GM06990 (cell line): ENCODE measurements at places on chromosomes 6 and 20.
A peak's percentile ranks its signal among the peaks of the same experiment; 100 is the strongest.

- no peak for DNase-seq
These were observed 261.1 kb upstream of the RGS17 start for GRCh38 chr6:153392156-153392555.

GRCh38 chr6:90266905-90267621 lies 29.6 kb downstream of the BACH2 start:
- DNase-seq, result no peak

DNA sequence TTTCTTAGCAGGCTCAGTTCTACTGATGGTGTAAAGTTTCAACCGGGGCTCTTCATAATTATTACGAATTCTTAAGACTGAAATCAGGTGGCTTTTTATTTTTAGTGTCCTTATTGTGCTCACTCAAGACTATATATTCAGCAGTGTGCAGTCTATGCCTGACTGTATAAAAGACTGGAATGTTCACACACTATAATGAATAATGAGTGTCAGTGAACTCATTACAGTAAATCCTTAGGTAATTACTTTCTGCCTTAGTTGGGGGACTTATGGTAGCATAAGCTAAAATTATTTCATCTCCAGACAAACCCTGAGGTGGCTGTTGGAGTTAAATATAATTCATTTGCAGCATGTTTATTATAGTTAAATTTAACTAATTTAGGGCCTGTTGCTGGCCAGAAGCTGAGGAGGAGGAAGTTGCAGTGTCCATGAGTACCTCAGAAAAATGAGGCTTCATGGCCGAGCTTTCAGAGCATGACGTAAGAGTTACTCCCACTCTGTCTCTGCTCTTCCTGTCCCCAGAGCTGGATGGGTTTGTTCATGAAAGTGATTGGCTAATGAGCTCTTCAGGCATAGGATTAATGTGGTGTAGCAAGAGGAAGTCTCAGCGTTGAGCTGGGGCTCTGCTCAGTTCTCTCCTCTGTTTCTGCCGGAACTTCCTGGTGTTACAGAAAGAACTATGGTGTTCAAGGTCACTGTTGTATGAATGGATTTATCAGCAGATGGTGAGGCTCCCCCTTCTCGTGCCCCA lies 335.7 kb downstream of the NRN1 start:
- peak; percentile 20 for DNase-seq

- DNase-seq, result no peak
These were observed 772 bp downstream of the HINT3 start for GRCh38 chr6:125957391-125957693.

GRCh38 chr20:18567739-18568091 lies 483 bp downstream of the SMIM26 start:
- DNase-seq, result no peak

GRCh38 chr6:93235775-93236174 lies 183.6 kb downstream of the EPHA7 start:
- DNase-seq, result no peak

- DNase-seq, result no peak
These were observed at the start of gene DAAM2 for GRCh38 chr6:39791850-39792539. DAAM2 (plus strand) TSS chr6:39792376; CDS start chr6:39856303, 63,927 bp downstream.

DNA sequence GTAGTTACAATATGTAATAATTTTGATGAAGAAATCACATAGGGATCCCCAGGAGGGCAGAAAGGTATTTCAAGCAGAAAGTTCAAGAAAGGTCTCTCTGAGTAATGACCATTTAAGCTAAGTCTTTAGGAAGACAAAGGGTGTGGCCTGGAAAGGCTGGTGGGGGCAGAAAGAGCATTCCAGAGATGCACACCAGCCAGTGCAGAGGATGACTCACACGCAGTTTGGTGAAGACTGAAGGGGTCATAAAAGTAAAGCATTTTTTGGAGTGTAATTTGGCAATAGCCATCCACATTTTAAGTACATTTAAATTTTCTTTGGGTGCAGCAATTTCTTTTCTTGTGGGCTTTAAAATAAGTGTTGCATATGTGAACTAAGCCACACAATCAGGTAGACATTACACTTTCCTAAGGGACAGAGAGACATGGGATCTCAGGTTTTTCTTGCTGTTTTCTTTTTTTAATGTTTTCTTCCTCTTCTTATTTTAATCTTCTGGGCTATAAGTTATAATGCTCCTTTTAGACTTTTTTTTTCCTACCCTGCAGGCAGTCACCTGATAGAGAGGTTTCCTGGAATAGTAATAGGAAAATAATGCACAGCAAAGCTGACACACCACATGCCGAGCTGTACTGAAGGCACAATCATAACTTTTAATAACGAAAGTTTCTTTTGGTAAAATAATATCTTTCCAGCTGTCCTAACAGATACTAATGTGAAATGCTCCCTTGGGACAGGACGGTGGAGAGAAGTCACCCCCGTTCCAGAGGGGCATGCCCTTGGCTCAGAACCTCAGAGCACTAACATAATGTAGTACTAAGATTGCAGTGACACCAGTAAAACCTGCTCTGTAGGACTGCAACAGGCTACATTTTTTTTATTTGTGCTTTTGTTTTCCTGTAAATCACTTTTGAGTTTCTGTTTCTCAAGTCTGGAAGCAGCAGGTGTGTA lies 49.6 kb upstream of the PTPRK start:
- DNase-seq, result no peak

- no peak for DNase-seq
These were observed 80.9 kb downstream of the GJA1 start for GRCh38 chr6:121516331-121516730.

DNA sequence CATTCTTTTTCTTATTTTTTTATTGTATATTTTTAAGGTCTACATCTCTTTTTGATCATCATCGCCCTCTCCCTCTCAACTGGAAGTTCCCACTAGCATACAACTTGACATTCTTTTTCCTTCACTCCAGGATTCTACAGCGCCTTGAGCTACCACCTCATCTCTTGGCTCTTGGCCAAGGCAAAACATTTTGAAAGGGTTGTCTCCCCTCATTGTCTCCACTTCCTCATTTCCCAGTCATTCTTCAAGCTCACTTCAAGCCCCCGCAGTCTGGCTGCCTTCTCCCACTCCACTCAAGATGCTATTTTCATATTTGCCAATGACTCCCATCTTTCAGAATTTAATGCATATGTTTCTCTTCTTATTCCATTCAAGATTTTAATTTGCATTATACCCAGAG lies 63.0 kb downstream of the OPN5 start:
- no peak for DNase-seq

GRCh38 chr20:39850821-39851330 lies 838.2 kb downstream of the MAFB start:
- DNase-seq, result no peak
